Left hindlimb (tissue), 1 donor: ENCODE measurements at places on chromosomes 2 and 18.

DNA sequence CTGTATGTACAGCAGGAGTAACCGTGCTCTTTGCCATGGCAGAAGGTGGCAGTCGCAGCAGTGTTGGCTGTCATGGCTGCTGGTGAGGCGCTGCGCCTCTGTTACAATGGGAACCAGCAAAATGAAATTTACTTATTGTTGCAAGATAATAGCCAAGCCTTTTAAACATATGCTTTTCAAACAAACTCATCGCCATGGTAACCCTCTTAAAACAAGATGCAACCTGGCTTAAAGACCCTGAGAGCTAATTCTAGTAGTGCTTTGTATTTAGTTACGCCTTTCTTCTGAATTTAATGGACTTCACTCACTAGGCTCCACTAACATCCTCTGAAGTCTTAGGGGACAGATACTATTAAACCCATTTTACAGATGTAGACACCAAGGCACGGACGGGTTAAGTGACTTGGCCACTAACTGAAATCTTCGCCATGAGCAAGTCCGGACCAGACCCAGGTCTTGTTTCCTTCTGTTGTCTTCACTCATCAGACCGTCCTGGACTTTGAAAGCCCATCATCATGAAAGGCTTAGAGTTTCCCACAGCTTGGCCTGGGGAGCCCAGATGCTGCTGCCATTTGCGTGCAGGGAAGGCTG lies 111.6 kb upstream of the ODC1 start:
- DNase-seq, result no peak

DNA sequence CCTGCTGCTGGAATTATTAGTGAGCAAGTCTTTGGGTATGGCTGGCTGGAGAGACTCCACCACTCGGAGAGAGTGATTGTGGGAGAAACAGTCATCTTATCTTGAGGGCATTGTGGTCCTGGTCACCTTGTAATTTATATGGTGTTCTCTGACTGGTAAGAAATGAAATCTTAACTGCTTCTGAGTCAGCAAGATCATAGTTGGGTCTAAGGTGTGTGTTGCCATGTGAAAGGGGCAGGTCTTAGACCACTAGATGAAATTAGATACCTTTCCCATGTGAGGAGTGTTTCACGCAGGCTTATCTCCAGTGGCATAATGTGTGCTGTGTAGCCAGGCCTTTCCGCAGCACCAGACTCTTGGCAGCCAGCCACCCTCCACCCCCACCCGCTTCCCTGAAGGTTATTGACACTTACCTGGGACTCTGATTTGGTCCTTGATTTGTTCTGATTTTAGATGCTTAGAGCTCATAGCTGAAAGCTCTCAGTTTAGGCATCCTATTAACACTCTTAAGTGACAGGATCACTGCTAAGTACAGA lies 7.7 kb downstream of the MAPRE3 start:
- no peak for DNase-seq

DNA sequence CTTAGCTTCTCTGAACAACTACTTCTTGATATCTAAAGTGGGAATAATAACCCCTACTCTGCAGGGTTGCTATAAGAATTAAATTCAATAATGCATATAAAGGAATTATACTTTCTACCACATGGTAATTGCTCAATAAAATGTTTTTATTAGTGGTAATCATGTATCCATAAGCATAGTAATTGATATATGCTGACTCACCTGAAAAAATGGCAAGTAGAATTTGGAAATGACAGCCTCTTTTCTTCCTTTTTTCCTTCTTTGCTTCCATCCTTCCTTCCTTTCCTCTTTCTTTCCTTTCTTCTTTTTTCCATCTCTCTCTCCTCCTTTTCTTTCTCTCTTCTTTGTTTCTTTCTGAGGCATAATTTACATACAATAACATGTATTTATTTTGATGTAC lies 65.3 kb downstream of the DPP10 start:
- no peak for DNase-seq

- peak; percentile 48 for DNase-seq
Observed at GRCh38 chr2:42060718-42061619, 13.1 kb downstream of the PKDCC start.

GRCh38 chr18:8197499-8197898 lies 411.7 kb upstream of the RAB12 start:
- no peak for DNase-seq

DNA sequence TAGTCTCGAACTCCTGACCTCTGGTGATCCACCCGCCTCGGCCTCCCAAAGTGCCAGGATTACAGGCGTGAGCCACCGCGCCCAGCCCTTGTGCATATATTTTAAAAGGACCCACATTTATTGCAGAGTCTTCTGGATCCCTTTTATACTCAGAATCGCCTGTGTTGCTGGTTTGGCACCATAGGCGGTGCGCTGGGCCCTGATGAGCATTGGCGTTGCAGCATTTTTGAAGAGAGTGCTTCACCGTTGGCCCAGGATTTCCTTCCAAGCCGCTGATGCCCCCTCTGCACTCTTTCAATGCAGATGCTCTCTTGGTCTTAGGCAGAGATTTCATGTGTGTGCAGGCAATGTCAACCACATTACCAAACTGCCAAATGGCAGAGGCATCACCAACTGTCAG lies 13.5 kb upstream of the TFCP2L1 start:
- DNase-seq, result no peak

GRCh38 chr2:33726415-33726814 lies 127.3 kb upstream of the FAM98A start:
- no peak for DNase-seq

DNA sequence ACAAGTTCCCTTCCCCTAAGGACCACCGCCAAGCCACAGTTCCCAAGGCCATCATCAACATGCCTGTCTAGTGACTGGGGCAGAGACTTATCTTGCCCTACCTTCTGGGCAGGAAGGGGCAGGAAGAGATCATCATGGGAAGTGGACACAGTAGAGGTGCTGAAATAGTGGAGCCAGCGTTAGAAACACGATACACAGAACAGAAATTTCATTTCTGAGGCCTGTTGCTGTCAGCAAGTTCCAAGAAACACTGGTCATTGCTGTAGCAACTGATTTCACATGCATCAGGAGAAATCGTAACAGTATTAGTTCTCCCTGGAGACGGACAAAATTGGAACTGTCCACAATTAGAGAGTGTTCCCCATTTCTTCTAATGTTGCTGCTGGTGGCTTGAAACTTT lies 83.0 kb downstream of the COLEC12 start:
- DNase-seq, result no peak

GRCh38 chr18:13256444-13257305 lies 38.1 kb downstream of the LDLRAD4 start:
- peak; percentile 12 for DNase-seq

DNA sequence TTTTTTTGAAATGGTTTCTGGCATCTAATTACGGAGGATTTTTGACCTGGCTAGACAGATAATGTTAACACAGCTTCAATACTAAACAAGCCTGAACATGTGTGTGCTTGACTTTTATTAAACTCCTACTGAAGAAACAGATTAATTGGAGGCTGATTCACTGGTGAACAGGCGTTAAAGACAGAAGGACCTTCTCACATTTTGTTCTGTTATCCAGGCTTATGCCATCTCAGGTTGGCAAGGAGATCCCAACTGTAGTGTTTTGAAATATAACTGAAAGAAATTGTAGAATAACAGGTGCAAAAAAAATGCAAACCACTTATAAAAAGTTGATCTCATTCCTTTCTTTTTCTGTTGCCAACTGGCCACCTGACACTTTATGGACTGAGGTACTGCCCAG lies 269.6 kb downstream of the ARHGAP15 start:
- DNase-seq, result no peak

- DNase-seq, result no peak
Observed at GRCh38 chr2:43115881-43116280, 110.5 kb downstream of the ZFP36L2 start.

- DNase-seq, result no peak
Observed at GRCh38 chr2:26900831-26901321, 52.9 kb downstream of the DPYSL5 start.

DNA sequence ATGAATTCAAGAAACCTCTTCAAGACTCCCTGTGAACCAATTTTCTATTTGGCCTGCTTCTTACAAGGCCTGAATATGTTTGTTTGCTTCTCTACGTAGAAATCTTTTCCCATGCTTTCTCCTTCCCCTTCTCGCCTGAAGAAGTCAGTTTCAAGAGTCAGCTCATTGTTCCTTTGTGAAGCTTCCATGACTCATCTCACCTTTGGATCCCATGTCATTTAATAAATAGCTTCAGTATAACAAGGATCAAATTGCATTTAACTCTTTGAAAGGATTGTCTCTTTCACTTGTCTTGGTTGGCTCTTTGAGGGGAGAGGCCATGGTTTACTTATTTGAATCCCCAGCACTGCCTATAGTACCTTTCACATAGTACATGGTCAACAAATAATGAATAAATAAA lies 28.4 kb downstream of the CPS1 start:
- DNase-seq, result no peak

GRCh38 chr2:241762933-241763369 lies 13.7 kb upstream of the GAL3ST2 start:
- DNase-seq, result peak; percentile 2

DNA sequence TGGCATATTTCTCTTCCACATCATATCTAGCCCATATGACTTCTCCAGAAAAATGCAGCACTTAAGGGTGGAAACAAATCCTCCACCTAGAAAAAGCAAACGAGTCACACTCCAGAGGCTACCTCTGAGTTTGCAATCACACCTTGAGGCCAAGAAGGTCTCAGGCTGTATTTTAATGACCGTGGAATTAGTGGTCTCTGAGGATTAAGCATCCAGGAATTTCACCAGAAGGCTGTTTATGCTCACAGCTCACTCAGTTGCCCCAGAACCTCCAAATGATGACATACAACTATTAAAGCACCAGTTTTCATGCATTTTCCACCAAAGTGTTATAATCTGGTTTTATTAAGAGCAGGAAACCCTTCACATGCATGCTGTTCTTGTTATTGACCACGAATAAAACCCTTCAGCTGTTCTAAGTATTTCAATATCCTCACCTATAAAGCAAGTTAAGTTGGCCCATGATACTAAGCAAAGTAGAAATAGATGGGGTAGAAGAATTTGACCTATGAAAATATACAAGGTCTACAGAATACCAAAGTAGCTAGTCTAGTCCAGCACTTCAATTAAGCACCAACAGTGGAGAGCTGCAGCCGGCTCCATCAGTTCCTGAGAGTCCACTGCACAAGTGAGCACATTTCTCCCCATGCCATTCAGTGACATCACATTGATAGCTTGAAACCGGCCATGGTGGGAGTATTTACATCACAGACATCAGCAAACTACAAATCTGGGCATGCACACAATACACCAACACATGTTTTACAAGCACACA lies 39.5 kb upstream of the SLC14A1 start:
- DNase-seq, result no peak

DNA sequence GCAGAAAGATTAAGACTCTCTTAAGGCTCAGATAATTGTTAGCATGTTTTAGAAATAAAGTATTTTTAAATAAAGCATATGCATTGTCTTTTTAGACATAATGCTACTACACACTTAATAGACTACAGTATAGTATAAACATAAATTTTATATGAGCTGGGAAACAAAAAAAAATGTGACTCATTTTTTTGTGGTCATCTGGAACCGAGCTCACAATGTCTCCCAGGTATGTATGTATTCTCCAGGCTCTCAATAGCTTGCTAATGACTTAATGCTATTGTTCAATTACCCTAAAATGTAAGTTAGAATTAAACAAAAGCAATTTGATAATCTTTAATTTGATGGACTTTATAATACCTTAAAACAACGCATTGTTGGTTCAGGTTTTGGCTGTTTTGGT lies 167.2 kb downstream of the NUP35 start:
- no peak for DNase-seq

GRCh38 chr2:199484927-199485326 lies 27.2 kb upstream of the SATB2 start:
- DNase-seq, result no peak

- DNase-seq, result no peak
Observed at GRCh38 chr2:177265824-177266817, 1.6 kb upstream of the NFE2L2 start.

- DNase-seq, result no peak
Observed at GRCh38 chr2:39689272-39689841, 23.6 kb downstream of the TMEM178A start.

DNA sequence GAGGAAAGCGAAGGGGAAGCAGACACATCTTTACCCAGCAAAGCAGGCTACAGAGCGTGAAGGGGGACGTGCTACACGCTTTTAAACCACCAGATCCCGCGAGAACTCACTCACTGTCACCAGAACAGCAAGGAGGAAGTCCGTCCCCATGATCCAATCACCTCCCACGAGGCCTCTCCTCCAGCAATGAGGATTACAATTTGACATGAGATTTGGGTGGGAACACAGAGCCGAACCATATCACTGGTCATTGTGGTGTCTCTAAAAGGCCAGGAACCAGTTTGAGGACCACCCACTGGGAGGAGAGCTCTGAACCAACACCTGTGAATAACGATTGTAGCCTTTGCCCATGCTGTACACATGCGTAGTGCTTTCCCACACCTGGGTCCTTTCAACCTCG lies 116.6 kb upstream of the FAM136A start:
- DNase-seq, result no peak

- DNase-seq, result no peak
Observed at GRCh38 chr2:168050377-168050776, 197.0 kb downstream of the STK39 start.

GRCh38 chr2:114259389-114259788 lies 183.1 kb upstream of the DPP10 start:
- no peak for DNase-seq

GRCh38 chr2:75222527-75222926 lies 23.2 kb upstream of the TACR1 start:
- no peak for DNase-seq

GRCh38 chr2:57330447-57330846 lies 716.2 kb upstream of the VRK2 start:
- no peak for DNase-seq

- no peak for DNase-seq
Observed at GRCh38 chr18:61308004-61308403, 25.2 kb upstream of the CDH20 start.

DNA sequence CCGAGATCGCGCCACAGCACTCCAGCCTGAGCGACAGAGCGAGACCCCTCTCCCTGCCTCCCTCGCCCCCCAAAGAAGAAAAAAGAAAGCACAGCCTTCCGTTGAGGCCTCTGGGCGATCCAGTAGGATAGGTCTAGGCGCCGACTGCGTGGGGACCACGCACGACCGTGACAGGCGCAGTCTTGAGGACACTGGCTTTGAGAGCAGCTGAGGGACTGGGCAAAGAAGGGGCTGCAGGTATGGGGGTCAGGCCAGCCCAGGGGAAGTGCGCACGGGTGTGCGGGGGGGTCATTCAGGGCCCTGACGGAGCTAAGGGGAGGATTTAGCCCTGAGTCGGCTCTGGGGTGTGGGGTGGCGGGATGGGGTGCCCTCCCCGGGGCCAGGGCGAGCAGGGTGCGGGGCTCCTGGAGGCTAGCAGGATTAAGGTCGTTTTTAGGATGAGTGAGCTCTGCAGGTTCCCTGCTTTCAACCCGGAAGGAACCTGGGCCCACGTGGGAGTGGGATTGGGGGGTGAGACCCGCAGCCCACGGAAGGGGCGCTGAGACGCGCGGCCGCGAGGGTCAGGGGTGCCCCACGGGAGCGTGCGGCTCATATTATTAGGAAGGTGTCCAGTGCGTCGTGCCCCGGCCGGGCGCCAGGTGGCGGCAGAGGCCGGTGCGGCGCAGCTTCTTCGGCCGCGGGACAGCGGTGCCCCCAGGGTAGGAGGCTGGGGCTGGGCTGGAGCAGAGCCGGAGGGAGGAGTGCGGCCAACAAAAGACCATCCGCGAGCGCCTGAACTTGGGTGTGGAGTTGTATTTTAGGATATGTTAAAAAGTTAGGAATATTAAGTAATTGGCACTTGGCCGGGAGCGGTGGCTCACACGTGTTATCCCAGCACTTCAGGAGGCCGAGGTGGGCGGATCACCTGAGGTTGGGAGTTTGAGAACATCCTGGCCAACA lies 20.5 kb upstream of the ZNF236 start:
- DNase-seq, result peak; percentile 74

GRCh38 chr2:189350540-189351209 lies 90.6 kb upstream of the WDR75 start:
- DNase-seq, result peak; percentile 50
